ELR (cell line): ENCODE measurements at places on chromosomes 4 and X.

GRCh38 chr4:5184606-5185005 lies 133.3 kb downstream of the STK32B start:
- no peak for DNase-seq

DNA sequence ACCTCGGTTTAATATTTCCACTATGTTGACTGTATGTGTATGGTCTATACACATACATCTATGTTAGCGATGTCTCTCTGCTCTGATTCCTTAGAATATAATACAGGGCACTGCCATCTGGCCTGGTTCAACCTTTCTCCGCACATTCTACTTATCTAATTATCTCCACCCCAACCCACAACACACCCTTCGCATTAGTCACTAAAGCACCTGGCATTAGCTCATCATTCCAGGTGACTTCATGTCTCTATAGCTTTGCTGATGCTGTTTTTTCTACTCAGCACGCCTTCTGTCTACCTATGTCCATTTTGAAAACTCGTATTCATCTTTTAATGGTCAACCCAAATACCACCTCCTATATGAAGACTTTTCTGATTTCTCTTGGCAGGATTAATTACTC lies 425.2 kb upstream of the RASGEF1B start:
- DNase-seq = no peak

DNA sequence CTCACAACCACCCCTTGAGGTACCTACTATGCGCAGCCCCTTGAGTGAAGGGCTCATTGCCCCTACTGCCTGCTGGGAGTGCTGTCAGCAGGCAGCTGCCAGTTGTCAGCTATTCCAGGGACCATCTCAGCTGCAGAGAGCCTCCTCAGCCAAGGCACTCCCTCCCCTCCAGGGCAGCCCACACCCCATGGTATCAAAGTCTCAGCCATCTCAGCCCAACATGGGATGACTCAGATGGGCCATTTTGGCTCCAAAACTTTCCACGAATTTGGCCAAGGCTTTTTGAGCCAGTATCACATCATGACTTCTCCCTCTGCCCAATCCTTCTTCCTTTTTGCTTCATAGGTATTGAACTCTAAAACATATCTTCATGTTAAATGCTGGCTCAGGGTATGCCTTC lies 61.4 kb upstream of the MAP3K15 start:
- no peak for DNase-seq

GRCh38 chr4:175806727-175807126 lies 5.3 kb downstream of the GPM6A start:
- DNase-seq = no peak

DNA sequence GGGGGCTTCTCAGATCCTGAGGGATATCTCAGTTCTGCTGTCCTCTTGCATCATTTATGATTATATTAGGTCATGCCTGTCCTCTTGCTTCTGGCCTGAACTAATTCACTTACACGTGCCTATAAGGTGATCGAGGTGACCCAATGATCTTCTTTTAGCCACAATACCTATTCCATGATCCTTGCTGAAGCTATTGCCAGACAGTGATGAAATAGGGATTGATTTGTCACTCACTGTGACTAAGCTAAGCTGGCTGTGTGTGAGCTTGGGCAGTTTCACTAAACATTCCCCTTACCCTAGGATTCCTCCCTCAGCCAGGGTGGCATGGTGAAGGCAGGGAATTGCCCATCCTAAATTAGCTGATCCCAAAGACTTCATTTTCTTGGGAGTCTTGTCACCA lies 19.0 kb downstream of the HADH start:
- peak; percentile 90 for DNase-seq

DNA sequence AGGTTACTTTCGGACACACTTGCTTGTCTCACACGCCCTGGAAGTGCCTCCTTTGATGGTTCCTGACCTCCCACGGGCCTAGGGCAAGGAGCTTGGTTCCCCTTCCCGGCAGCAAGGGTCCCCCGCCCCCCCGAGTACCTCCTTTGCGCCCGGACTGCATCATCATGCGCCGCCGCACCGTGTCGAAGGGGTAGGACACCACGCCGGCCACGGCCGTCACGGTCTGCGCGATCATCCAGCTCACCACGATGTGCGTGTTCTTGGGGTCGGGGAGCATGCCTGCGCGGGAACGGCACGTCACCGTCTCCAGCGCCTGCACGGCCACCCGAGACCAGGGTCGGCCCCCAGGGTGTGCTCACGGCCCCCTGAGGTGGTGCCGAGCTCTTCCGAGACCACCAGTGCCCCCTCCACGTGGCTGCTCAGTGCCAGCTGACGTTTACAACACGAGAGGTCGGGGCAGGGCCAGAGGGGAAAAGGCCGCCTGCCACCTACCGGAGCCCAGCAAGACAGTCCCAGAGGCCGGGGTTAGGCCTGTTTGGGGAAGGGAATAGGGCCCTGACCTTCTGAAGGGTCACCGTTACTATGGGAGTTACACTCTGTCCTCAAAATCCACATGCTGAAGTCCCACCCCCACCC lies 4.7 kb downstream of the SLC25A6 start:
- DNase-seq = no peak

DNA sequence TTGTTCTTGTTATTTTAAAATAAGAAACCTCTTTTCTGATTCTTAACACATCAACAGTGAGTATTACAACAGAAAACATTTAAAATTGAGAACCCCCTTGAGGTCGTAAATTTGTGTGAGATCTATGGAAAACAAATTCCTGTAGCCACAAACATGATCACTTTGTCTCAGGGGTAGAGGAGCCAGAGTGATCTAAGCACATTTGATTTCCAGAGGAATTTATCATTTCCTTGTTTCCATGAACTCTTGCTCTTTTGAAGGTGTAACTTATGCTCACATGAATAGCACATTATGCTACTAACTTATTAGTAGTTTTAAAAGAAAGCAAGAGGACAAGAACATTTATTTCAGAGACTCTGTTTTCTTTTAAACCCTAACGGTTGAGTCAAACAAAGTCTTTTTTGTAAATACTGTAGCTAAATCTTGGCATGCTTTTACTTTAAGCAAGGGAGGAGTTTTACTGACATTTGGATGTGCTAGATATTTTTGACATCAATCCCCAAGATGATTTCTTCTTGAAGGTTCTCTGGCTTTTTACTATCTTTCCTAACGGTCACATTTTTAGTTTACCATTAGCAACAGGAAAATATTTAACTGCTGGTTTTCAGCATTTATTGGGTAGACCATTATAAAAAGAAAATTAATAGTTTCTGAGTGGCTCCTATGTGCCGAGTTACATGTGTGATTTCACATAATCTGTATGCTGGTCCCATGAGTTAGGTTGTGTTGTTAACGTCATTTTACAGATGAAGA lies 27.9 kb upstream of the ZCCHC12 start:
- no peak for DNase-seq

GRCh38 chr4:158481811-158482210 lies 39.9 kb upstream of the RXFP1 start:
- DNase-seq = no peak

DNA sequence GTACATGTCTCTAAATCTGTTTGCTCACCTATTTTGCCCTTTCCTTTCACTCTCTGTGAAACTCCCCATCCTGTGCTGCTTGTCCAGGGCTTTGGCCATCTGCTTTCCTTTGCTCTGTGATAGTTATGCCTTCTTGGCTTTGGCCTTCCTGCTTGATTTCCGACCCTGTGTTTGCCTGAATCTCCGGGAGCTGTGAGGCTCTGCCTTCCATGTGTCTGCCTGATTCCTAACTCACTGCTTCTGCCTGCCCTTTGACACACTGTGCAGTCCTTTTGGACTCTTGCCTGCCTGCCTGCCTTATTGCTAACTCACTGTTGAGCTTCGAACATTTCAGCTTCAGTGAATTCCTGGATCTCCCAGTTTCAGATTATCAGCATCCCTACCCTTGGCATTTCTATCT lies 143.1 kb downstream of the C4orf33 start:
- peak; percentile 13 for DNase-seq

DNA sequence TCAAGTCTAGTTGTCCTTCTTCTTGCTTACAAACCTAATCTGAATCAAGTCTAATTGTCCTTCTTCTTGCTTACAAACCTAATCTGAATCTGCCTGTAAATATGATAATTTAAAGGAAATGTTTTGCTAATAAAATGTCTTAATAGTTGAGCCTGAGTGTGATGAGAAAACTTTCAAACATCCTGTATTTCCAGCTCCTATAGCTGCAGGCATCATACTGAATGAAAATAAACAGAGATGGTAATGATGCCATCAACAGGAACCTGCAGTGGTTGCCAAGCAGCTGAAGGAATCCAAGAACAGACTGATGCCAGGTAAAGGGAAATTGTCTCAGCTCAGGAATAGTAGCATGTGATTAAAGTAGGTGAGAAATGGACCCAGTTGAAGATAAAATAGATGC lies 156.1 kb upstream of the IRS4 start:
- DNase-seq = no peak

- no peak for DNase-seq
These were observed 51.0 kb upstream of the CDKN2AIP start for GRCh38 chr4:183393446-183393845.

DNA sequence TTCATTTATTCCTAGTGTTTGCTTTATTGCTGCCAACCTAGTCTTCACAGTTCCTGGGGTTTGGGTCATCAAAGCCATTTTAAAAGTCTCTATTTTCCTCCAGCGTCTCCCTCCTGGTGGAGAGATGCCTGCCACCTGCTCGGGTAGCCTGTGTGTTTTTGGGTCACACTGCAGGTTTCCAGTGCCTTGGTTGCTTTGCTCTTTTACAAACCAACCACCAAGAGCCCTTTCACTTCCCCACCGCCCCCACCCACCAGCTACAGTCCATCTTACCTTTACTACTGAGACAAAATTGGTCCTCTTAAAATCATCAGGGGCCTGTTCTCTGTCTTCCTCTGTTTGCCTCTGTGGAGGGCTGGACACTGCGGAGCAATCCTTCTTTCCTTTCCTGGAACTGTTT lies 280.5 kb upstream of the GATB start:
- no peak for DNase-seq

DNA sequence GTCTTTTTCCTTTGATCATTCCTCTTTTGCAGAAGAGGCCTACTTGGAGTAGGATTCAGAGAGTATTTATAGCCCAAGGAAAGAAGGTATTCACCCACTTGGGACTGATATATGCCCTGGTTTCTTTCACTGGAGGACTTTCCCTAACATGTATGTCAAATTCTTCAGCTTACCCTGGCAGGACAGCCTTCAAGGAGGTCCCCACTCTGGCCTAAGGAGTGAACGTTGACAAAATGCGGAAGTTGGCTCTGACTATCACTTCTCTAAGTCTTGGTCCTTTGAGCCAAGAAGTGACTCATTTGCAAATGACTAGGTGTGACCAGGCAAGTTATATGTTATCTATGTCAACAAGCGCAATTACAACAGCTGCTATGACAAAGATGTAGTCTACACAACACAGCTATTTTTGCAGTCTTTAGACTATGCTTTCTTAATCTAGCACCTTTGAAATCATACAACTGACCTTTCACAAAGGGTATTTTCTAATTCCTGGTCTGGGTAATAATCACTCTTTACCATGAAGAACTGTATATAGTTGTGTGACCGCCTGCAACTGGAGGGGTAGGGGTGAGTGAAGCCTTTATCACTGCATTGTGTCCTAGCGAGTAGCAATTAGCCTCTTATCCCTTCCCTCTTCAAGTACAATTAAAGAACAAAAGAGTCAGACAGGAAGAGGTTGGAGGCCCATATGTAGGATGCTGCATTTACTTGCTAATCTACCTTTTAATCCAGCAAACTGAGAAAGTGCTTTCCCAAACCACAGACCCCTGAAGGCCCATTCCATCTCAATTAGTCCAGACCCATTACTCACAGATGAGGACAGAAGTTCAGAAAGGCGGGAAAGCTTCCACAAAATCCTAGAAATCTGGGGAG lies 50.1 kb downstream of the RASGEF1B start:
- DNase-seq = no peak

DNA sequence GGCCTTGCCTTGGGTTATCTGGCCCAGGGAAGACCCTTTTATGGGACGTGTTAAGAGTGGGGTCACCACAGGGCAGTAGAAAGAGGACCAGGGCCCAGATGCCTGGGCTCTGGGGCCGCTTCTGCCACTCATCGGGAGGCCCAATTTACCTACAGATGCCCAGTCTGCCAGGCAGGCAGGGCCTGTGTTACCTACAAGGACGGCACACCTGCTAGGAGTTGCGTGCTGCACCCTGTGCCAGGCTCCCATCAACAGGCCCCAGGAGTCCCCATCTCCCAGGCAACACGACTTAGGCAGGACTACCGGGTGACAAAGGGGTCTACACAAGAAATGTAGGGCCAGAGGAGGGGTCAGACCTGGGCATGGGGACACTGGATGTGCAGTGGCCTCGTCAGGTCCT lies 34.6 kb downstream of the WDR1 start:
- no peak for DNase-seq

DNA sequence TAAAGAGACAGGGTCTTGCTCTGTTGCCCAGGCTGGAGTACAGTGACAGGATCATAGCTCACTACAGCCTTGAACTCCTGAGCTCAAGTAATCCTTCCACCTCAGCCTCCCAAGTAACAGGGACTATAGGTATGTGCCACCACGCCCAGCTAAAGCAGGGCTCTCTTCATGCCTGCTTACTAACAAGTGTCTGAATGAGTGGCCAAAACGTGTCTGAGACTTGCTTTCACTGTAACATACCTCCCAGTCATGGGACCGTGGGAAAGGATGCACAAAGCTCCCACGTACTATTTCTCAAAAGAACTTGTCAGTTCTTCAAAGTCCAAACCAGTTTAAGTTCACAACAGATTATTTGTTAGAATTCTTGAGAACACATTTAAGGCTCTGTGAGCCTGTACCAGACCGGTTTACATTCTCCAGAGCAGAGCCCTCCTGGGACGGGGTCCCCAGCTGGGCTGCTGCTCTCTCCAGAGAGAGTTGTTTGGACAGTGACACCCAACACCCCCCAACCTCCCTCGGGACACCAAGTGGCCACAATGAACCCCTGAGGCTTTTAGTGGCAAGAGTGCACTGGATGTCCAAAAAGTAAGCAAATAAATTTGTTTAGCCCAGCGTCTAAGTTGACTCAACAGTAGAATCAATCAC lies 24.1 kb downstream of the SH3KBP1 start:
- DNase-seq = no peak

GRCh38 chrX:41025926-41026701 lies 59.1 kb upstream of the USP9X start:
- DNase-seq = no peak

DNA sequence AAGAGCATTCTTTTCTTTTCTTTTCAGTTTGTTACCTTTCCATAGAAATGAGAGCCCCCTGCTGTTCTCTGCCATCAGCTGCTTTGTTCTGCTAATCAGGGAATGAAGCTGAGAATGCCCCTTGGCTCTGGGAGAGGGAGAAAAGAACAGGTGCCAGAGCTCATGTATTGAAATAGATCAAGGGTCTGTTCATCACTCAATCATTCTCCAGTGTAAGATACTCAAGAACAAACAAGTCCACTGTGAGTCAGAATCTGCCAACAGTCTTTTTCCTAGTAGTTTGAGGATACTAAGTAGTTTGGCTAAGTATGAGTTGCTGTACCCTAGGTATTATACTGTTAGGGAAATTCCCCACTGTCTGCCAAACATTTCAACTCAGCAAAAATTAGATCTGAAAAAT lies 144.3 kb downstream of the RTL3 start:
- no peak for DNase-seq

DNA sequence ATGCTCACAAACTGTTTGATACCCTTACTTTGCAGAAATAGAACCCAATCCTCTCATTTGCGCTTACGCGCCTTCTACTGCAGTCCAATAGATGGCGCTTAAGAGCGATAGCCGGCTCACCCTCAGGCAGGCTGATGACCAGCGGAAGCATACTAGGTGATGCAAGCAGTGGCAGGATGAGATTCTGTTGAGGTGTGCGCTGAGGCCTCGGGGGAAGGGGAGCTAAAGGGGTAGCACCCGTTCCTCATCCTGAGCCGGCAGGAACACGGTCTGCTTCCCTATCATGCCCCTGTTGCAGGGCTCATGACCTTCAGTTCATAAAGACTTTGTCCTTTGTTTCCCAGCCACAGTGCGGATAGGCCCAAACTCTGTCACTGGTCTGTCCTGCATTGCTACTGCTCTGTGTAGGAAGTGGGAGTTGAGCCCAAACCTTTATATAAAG lies 628.9 kb downstream of the TLL1 start:
- no peak for DNase-seq
